Hematopoietic multipotent progenitor cell treated with erythropoietin and hydrocortisone succinate and interleukin-3 and kit ligand, for 15 days (in vitro differentiated cells): ENCODE measurements at places on chromosomes 13 and 19.

DNA sequence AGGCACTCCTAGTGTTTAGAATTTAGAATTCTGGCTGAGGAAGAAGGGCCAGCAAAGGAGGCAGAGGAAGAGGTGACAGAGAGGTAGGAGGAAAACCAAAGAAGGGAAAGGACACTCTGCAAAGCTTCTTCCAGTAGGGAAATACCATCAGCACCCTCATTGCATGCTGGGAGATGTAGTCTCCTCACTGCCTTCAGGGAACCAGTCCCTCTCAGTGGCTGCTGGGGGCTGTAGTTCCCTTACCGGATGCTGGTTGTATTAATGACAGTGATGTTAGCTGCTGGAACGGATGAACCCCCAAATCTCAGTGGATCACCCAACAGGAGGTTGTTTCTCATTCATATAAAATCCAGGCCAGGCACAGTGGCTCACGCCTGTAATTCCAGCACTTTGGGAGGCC, 10.1 kb downstream of the GRIN2D start:
- DNase-seq, result no peak

DNA sequence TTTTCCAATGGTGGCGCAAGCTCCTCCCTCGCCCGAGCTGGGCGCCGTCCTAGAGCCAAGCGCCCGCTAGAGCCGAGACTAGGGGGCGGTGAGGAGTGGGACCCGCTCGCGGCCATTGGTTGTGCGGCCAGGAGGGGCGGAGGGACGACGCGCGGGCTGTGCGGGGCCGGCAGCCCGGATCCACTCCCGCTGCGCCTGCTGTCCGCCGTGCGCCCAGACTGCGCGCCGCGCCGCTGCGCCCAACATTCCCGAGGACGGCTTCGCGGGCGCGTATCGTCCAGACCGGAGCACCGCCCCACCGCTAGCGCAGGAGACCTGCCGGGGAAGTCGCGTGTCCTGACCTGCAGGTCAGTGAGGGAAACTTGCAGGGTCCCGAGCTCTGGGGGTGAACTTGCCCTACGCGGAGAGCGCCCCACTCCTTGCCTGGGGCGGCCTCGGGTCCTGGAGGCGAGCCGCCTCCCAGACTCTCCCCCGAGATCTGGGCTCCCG, at the start of gene SERTM1:
SERTM1 (plus strand) TSS at position 183 of the 489 bp plus-strand sequence. CDS start 21,059 bp downstream, outside the sequence.
- DNase-seq, result no peak

DNA sequence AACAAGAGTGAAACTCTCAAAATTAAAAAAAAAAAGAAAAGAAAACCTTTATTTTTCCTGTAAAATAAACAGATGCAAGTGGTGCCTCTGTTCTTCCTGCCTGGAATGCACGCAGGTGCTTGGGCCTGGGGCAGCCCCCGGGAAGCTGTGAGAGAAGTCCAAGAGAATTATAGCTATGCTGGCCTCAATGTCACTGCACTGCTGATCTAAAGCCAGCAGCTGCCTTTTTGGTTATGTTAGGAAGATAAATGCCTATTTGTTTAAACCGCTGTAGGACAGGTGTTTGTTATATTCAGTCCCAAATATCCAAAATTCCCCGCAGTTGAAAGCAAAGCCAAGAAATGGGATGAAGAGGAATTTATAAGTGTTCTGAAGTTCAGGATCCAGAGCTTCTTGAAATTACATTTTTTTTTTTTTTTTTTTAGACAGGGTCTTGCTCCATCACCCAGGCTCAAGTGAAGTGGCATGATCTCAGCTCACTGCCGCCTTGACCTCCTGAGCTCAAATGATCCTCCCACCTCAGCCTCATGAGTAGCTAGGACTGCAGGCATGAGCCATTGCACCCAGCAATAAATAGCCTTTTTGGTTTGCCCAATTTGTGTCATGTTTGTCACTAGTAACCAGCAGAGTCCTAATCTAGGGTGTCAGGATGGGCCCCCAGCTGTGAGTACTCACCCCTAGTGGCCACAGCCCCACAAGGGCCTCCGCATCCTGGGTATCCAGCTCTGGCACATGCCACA, 2.2 kb downstream of the RINL start:
- no peak for DNase-seq

DNA sequence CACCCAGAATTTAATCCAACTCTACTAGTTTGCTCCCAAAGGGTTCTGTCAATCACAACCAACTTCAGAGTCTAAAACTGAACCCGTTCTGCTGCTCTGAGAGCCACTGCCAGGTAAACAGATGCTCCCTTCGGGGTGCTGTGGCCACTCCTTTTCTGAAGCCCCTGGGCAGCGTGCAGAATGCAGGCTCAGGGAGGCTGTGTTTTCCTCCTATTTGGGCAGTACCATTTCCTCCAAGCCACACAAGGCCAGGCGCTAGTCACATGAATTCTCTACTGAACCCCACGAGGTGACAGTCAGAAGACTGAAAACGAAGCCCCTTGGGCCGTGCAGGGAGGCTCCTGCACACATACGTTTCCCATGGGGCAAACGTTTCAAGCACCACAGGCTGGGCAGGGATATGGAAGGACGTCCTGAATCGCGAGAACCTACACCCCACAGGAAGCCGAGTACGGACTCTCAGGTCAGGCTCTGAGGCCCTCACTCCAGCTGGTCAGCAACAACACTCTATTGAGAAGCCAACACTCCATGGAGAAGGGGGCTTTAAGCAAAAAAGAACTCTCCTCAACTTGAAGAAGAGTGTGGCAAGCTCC, 71.8 kb downstream of the CCDC70 start:
- DNase-seq, result no peak

DNA sequence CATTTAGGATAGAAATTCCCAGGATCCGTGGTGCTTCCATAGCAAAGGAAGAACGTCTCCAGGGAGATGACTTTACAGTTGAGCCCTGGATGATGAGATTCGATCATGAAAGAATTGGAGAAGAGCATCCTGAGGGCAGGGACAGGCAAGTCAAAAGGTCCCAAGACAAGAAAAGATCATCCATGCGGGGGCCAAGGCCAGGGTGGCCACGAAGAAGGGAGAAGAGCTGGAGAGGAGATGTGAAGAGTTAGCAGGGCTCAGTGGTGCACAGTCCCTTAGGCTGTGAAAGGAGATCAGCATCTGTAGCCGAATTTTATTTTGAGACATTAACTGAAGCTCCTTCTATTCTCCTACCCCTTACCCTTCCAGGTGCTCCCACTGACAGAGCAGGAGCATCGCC, 28.9 kb downstream of the OR10H4 start:
- no peak for DNase-seq

DNA sequence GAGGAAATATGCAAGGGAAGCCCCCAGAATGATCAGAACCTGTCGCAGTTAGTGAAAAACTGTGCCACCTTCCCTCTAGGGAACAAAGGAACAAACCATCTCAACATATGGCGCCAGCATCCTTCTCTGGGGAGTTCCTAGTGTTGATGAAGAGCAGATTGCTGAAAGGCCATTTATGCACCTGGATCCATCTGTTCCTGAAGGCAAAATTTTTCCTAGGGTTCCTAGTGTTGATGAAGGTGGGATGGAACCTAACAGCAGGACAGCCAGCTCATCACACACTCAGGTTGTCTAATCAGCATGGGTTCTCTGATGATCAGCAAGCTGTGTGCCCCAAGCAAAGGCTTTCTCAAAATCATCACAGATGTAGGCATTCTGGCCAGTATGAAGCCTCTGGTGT, 32.6 kb downstream of the ZNF473 start:
- no peak for DNase-seq

- DNase-seq, result no peak
Measured at GRCh38 chr19:35365303-35365702, 5.6 kb upstream of the GPR42 start.

- DNase-seq, result no peak
Measured at GRCh38 chr13:39811051-39811450, 155.6 kb downstream of the COG6 start.

DNA sequence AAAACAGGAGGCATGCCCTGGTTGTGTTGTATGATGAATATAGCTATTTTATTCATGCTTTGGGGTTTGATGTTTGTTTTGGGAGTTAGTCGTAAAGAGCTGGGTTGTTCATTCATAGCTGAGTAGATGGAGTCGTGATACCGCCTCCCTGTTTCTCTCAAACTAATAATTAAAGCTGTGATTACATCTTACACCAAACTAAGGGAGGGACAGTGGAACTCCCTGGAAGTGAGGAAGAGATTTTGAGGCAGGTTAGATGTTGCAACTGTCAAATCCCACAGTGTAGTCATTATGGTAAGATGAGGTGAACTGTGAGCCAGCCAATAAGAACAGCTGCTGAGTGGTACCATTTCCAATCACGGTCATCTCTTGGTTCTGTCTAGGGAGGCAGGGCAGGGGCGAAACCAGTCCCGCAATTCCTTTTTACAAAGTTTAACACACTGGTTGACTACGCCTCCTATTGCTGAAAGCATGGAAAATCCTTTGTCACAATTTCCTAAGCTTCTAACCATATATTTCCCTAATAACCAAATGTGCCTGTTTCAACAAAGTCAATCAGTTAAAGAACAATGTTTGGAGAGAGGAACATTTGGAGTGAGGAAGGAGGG, 207.6 kb upstream of the SERP2 start:
- no peak for DNase-seq

DNA sequence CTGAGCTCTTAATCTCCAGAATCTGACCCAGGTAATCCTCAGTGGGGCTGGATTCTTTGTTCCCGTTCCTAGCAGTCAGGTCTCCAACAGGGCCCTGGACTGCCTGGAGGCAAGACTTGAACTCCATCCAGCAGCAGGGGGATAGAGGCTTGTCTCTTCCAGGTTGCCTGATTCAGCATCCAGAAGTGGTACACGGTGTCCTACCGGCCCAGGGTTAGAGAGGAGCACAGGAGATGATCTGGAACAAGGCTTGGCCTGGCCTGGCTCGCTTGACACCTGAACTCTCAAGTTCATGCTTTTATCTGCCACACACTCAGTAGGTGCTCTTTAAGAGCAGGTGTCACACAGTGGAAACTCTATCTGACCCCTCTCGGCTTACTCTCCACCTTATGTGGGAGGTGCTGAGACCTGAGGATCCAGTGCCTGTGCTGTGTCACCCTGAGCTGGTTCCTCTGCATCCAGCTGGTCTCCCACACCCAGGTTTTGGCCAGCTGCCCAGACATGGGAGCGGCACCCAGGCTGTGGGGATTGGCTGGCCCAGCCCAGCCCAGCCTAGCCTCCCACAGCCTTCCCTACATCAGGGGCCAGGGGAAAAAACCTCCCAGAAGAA, at the start of gene CYP4F3:
CYP4F3 (plus strand) TSS at position 604 of the 610 bp plus-strand sequence. CDS start 519 bp downstream, outside the sequence.
- peak; percentile 96 for DNase-seq

DNA sequence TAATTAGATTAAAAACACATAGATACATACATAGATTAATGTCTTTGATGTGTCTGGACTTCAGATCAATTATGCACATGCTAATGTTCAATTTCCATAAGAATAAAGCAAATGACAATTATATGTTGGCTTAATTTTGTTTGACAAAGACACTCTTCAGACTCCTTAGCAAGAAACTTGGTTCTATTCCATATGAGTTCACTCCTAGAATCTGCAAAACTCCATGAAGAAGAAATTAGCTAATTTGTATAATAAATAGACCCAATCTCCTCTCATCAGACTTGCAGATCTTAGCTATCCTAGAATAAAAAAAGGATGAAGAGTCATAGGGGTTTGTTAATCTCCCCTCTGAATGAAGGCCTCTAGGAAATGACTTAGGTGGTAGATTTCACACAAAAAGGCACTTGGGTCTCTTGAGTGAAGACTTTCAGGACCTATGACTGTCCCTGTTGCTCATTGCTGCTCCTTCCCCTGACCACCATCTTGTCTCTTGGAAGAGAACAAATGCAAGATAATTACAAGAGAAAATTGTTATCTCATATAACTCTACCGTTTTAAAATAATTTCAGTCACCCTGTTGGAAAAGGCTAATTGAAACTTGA, 302.2 kb downstream of the EFNB2 start:
- no peak for DNase-seq

DNA sequence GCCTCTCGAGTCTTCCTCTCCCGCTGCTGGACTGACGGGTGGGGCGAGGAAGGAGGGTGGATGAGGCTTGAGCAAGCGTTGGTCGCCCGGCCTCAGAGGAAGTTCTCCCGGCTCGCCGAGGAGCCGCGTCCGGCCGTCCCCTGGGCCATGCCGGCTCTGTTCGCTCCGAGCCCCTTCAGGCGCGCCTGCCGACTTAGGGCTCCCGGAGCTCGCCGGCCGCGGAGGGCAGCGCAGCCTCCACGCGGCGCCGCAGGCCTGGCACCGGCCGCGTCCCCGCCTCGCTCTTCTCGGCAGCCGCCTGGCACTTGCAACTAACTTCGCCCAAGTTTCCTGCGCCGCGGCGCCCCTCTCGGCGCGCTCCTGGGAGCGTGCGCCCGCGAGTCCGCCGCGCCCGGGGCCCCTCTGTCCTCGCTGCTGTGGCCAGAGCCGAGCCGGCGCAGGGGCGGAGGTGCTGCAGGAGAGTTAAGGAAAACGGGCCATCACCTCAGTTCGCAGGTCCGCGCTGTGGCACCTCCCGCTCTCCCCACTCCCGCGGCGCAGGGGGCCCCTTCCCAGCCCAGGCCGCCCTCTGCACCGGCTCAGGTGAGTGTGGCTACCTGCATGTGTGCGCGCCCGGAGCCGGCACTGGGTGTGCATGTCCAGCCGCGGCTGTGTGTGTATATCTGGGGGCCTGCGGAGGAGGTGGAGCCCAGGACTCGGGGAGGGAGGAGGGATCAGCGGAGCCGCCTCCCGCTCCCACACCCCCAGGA, 641 bp upstream of the SOX21 start:
- no peak for DNase-seq

- DNase-seq, result no peak
Measured at GRCh38 chr19:46406976-46407375, 6.4 kb downstream of the CCDC8 start.
